ENCODE measurements at places on chromosomes 4 and X. TPM values are rescaled to one million over a fixed set of nuclear protein-coding genes. Genes with fewer than 3 reads are reported as not detected.

Gene MAGEE1
- total RNA-seq: 1.2 TPM

GRCh38 chr4:25503779-25504178 lies 126.7 kb downstream of the ANAPC4 start:
- no peak for DNase-seq

DNA sequence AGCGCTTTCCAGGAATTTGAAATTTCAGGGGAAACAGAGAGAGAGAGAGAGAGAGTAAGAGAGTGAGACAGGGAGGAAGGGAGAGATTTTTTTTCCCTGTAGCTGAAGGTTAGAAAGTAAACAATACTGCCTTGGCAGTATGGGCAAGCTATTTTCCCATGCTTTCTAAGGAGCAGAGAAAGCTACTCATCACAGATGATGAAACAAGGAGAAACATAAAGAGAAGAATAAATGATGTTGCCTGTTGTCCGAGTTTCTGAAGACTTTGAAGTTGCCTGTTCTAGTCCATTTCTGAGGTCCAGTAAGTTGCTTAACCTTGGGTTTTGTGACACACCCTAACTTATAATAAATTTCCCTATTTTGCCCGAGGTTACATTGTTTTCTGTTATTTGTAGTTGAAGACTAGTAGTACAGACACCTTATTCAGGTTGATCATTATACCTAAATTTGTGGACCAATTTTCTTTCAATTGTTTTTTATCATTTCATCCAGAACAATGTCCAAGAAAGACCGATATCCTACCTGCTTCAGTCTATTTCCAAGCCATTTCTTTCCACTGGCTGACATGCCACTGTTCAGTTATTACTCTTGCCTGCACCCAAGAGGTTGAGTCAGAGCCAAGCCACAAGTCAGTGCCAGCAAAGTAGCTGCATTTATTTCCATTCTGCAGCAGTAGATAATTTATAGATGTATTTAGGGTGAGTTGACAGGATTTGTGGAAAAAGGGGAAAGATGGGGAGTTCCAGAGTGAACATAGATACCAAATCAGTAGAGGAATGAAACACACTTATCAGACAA lies 49.7 kb upstream of the SLC16A2 start:
- DNase-seq: no peak

DNA sequence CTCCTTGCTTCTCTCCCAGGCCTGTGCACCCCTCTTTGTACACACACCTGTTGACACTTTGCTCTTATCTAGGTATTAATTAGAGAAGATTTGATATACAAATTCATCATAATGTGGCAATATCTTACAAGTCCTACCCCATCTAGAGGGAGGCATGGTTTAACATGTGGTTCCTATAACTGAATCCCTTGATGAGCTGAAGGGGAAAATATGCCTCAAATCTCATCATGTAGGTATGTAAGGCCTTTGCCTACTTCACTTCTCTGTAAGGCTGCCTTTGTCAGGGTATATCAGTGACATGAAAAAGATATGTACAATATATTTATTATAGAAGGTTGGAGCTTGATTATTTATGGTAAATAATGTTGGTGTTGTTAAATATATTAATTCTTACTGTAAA lies 31.9 kb downstream of the HTR2C start:
- DNase-seq: no peak

Measured in omental fat pad (tissue), 4 donors.